A375 (cell line): ENCODE measurements at places on chromosomes 2 and 18. TPM values are rescaled to one million over a fixed set of nuclear protein-coding genes. Genes with fewer than 3 reads are reported as not detected.

The FSHR gene
- total RNA-seq = not detected in 2 replicates

The SPDYA gene
- 0.49 and 1.6 TPM in 2 replicates for total RNA-seq

The RUFY4 gene
- total RNA-seq = not detected in 2 replicates

The ALKAL2 gene
- total RNA-seq = not detected in 2 replicates

The IL36A gene
- total RNA-seq = not detected in 2 replicates

The IFIH1 gene
- total RNA-seq = 1.5 and 2.9 TPM in 2 replicates

The AFTPH gene
- 16.4 and 17.4 TPM in 2 replicates for total RNA-seq

The GAL3ST2 gene
- not detected in 2 replicates for total RNA-seq

The ACADL gene
- total RNA-seq = 0.08 and 0.23 TPM in 2 replicates

The SALL3 gene
- total RNA-seq = not detected in 2 replicates

The CYBRD1 gene
- 10.3 and 12.3 TPM in 2 replicates for total RNA-seq

The DUSP2 gene
- 17.0 and 18.2 TPM in 2 replicates for total RNA-seq

The CEP68 gene
- total RNA-seq = 5.5 and 6.9 TPM in 2 replicates

The ASB18 gene
- total RNA-seq = not detected in 2 replicates

The CENPA gene
- total RNA-seq = 21.2 and 27.1 TPM in 2 replicates

The GCC2 gene
- 13.7 and 17.9 TPM in 2 replicates for total RNA-seq

The PSD4 gene
- 3.8 and 5.1 TPM in 2 replicates for total RNA-seq

The FAM161A gene
- total RNA-seq = 3.7 and 5.3 TPM in 2 replicates

The SERPINB13 gene
- not detected in 2 replicates for total RNA-seq

The GPR35 gene
- 0.16 and 0.19 TPM in 2 replicates for total RNA-seq

The IL18RAP gene
- total RNA-seq = not detected in 2 replicates

The GPR45 gene
- total RNA-seq = not detected in 2 replicates

The MC4R gene
- 0.23 TPM in 1 of 2 replicates, not detected in the other for total RNA-seq

The PDE1A gene
- 0.11 TPM in 1 of 2 replicates, not detected in the other for total RNA-seq

The SLC19A3 gene
- total RNA-seq = 0.68 and 1.1 TPM in 2 replicates

The DSC2 gene
- 0.56 and 0.64 TPM in 2 replicates for total RNA-seq

The CCDC150 gene
- 7.9 and 9.7 TPM in 2 replicates for total RNA-seq

The OBSL1 gene
- 98.6 and 102 TPM in 2 replicates for total RNA-seq

The MCFD2 gene
- 134 and 149 TPM in 2 replicates for total RNA-seq

The SNORC gene
- 1.1 TPM in 2 replicates for total RNA-seq

The MSH6 gene
- total RNA-seq = 90.8 and 132 TPM in 2 replicates

The NEB gene
- total RNA-seq = 0.40 and 1.1 TPM in 2 replicates

The LCT gene
- 0.04 and 0.08 TPM in 2 replicates for total RNA-seq

The TGFA gene
- 193 and 202 TPM in 2 replicates for total RNA-seq

The NOL4 gene
- total RNA-seq = 0.66 TPM in 1 of 2 replicates, not detected in the other

The PROKR1 gene
- not detected in 2 replicates for total RNA-seq
